Immature natural killer cell (primary cell): ENCODE measurements at places on chromosomes 4 and X.

DNA sequence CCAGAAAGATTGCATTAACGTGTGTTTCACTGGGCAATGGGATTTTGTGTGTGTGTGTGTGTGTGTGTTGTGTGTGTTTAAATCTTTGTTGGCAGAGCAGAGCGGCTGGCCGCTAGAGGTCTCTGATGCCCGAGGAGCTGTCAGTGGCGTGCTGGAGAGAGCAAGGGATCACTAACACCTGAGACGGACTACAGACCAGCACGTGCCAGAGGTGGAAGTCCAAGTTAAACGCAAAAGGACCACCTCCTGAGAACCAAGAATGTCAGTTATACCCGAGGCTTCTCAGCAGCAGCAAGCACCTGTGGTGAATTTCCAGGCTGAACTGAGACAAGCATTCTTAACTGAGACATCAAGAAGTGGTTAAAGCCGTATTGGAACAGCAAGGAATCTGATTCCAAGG is 9.0 kb upstream of the SLC25A14 start:
- DNase-seq = peak; percentile 9
- no peak overlapping the region for H3K4me3 ChIP-seq

- H3K36me3 ChIP-seq = no peaks in the 10 kb centered on the region
- no peak overlapping the region for H3K27ac ChIP-seq
- no peaks in the 10 kb centered on the region for H3K4me1 ChIP-seq
- no peaks in the 10 kb centered on the region for H3K27me3 ChIP-seq
- no peak overlapping the region for H3K4me3 ChIP-seq
- no peak for DNase-seq
Measured at GRCh38 chr4:120869613-120870278, 52.8 kb downstream of the PRDM5 start.

DNA sequence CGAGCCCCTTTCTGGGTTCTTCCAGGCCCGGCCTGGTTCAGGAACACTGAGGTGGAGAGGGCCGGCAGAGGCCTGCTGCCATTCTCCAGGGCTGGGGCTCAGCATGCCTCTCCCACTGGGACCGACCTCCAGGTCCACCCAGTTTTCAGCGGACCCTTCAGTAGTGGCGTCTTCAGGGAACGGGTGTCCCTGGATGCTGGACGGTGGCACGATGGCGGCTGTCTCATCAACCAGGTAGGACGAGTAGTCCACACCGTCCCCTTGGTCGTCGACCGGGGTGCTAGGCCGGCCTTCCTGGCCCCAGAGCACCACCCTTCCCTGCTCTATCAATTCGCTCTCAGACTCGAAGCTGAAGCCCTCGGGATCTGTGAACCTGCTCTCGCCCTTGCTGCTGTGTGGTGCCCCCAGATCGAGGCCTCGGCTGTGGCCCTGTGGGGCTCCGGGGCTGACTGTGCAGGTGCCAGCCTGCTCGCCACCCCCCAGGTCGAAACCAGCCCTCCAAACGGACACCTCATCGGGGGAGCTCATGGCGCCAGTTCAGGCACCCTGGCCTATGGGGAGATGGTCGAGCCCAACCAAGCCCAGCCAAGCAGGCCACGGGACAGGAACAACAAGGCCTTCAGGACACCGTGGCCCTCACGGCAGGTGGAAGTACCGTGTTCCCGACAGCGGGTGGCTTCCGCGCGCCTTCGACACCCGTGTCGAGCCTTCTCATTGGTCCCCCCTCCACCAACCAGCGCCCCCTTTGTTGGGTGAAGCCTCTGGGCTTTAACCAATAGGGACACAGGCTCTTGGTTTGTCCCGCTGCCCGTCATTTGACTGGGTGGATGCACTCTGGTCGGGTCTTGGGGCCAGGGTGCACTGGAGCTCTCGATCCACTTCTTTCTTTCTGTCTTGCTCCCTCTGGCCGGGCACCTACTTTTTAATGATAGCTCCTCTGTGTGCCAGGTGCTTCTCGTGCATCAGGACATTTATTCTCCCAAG is 814 bp upstream of the LOC101059915 start:
- H3K27me3 ChIP-seq = peaks cover 5% of the 10 kb centered on the region
- H3K27ac ChIP-seq = no peak overlapping the region
- H3K4me3 ChIP-seq = no peak overlapping the region
- no peaks in the 10 kb centered on the region for H3K36me3 ChIP-seq
- DNase-seq = no peak
- peaks cover 18% of the 10 kb centered on the region for H3K4me1 ChIP-seq

GRCh38 chr4:119024102-119024501 is 111.5 kb upstream of the MYOZ2 start:
- H3K4me3 ChIP-seq = no peak overlapping the region
- no peaks in the 10 kb centered on the region for H3K4me1 ChIP-seq
- H3K27ac ChIP-seq = no peak overlapping the region
- no peaks in the 10 kb centered on the region for H3K36me3 ChIP-seq

DNA sequence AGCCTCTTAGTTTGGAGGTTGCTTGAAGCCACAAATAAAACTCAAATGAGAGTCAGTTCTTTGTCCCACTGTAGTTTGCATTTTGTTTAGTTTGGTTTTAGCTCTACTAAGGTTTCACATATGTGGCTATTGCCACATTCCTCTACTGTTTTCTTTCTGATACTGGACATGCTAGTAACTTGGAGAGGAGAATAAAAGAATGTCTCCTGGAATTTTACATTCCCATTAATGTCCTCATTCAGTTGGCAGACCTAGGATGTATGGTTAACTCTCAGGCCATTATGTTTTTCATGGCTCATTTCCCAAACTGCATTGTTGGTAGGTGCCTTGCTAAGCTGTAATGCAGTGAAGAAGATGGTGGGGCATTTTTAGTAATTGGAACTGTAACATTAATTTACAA is 29.9 kb downstream of the UPRT start:
- no peak overlapping the region for H3K4me3 ChIP-seq
- H3K27me3 ChIP-seq = no peaks in the 10 kb centered on the region
- H3K27ac ChIP-seq = no peak overlapping the region
- peaks cover 9% of the 10 kb centered on the region for H3K36me3 ChIP-seq
- DNase-seq = no peak

DNA sequence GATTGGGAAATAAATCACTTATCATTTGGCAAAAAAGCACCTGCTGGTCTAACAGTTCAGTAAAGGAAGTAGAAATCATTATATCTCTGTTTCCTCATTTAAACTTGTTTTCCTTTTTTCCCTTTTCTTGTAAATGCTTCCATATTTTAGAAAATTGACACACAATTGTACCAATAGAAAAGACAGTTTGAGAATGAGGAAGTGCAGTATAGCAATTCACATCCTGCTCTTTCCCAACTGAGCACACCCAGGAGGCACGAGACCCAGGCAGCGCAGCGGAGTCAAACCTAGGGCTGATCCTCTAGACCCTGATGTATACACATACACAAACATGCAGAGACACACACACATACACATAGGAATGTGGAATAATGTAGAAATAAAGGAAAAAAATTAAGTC is 74.8 kb upstream of the PACRGL start:
- DNase-seq = no peak
- H3K36me3 ChIP-seq = no peaks in the 10 kb centered on the region
- H3K4me1 ChIP-seq = no peaks in the 10 kb centered on the region
- H3K4me3 ChIP-seq = no peak overlapping the region
- no peak overlapping the region for H3K27ac ChIP-seq

- no peaks in the 10 kb centered on the region for H3K4me1 ChIP-seq
- no peak overlapping the region for H3K4me3 ChIP-seq
- H3K27me3 ChIP-seq = no peaks in the 10 kb centered on the region
- DNase-seq = no peak
- peak overlapping the region; percentile 34 for H3K27ac ChIP-seq
Measured at GRCh38 chrX:53587795-53588420, 98.6 kb downstream of the HUWE1 start.

DNA sequence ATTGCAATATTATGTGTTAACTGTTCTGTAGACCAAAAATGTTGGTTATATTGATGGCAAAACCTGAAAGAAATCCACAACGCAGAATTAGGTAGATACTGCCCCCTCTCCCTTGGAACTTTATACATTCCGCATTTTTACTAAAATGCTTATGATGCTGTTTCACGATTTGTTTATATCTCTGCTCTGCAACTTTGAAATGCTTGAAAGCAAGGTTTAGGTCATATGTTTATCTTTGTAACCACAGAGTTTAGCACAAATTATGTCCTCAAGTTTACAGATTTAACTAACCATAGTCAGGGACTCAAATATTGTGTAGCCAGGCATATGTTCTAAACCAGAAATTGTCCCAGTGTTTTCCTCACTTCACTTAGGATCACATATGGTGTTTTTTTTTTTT is 66.1 kb upstream of the H2AZ1 start:
- no peaks in the 10 kb centered on the region for H3K4me1 ChIP-seq
- no peak overlapping the region for H3K4me3 ChIP-seq
- no peaks in the 10 kb centered on the region for H3K36me3 ChIP-seq
- no peak for DNase-seq
- H3K27me3 ChIP-seq = peaks cover 4% of the 10 kb centered on the region

DNA sequence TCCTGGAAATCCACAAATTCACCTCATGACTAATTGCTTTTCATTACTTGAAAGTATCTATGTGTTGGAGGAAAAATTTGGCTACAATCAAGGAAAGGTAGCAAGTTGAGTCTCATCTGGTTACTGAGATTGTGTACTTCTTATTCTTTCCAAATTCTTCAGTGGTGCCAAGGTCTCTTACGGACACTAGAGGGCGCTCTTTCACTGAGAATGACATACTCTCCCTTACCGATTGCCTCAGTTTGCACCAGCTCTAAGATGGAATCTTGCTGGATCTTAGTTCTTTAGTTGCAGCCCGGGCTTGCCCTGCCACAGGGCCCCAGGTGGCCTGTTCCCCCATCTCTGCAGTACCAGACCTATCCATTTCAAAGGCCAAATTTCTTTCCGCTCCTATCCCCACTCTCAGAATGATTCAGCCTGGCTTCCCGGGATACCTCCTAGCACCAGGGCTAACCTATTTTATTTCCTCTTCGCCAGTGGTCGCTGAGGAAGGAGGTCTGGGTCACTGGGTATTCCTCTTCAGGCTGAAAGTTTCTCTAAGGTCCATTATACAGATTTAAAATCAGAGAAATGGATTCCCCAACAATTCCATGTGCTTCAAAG is 24.6 kb upstream of the GPR50 start:
- H3K4me1 ChIP-seq = no peaks in the 10 kb centered on the region
- no peaks in the 10 kb centered on the region for H3K36me3 ChIP-seq
- no peak overlapping the region for H3K4me3 ChIP-seq
- H3K27ac ChIP-seq = no peak overlapping the region

DNA sequence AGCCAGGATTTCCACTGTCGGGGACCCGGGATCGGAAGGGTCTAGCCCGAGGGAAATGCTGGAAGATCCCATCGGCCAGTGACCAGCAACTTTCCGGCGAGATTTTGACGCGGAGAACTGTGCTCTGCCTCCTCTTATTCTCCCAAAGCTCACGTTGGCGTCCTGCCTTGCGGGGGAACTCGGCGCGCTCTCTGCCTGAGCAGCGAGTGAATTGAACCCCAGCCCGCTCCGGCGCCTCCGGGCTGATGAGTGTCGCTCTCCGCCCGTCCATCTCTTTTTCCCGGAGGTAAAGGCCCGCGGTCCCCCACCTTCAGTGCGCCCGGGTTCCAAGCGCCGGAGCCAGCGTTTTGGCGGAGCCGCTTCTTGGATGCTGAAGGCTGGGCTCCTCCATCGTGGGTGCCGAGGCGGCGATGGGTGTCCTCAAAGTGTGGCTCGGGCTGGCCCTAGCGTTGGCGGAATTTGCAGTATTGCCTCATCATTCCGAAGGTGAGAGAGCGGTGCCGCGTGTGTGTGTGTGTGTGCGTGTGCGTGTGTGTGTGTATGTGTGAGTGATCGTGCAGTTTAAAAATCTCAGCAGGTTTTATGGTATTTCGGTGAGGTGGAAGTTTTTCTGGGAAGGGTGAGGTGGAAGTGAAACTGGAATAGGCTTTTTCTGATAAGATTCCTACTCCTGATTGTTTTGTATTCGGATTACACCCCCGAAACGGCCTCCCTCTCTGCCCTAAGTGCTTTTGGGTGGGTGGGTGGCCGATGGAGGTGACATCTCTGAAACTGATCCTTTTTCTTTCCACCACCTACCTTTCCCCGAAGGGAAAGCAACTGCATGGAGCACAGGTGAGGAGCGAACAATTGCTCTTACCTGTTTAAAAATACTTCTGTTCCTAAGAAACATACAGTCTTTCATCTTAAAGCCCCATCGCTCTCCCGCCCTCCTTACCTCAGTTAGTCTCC is 752 bp downstream of the FRAS1 start:
- peaks cover 36% of the 10 kb centered on the region for H3K27me3 ChIP-seq
- DNase-seq = no peak
- H3K36me3 ChIP-seq = no peaks in the 10 kb centered on the region
- no peak overlapping the region for H3K27ac ChIP-seq
- H3K4me1 ChIP-seq = peaks cover 28% of the 10 kb centered on the region

- no peak overlapping the region for H3K27ac ChIP-seq
- no peaks in the 10 kb centered on the region for H3K36me3 ChIP-seq
- no peak overlapping the region for H3K4me3 ChIP-seq
- no peaks in the 10 kb centered on the region for H3K4me1 ChIP-seq
Measured at GRCh38 chrX:111914398-111915090, 38.6 kb downstream of the TRPC5OS start.

DNA sequence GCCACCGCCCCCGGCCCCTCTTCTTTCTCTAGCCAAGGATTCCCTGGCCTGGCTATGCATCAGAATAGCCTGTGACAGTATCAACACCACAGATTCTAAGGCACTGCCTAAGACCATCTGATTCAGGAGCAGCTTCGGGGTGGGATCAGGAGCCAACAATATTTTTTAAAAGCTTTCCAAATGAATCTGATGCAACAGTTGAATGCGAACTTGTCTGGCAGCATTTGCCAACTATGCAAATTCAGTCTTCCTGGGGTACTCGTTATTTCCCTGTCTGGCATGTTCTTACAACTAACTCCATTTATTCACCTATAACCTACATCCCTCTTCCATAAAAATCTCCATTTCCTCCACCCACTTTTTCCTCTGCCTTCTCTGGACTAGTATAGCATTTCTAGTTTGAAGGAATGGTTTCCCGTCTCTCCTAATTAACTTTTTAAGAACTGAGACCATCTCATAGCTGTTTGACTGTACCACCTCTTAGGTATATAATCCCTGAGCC is 36.2 kb upstream of the UGDH start:
- H3K4me3 ChIP-seq = no peak overlapping the region
- peaks cover 1% of the 10 kb centered on the region for H3K27me3 ChIP-seq
- peaks cover 2% of the 10 kb centered on the region for H3K4me1 ChIP-seq
- H3K27ac ChIP-seq = no peak overlapping the region
- no peak for DNase-seq

DNA sequence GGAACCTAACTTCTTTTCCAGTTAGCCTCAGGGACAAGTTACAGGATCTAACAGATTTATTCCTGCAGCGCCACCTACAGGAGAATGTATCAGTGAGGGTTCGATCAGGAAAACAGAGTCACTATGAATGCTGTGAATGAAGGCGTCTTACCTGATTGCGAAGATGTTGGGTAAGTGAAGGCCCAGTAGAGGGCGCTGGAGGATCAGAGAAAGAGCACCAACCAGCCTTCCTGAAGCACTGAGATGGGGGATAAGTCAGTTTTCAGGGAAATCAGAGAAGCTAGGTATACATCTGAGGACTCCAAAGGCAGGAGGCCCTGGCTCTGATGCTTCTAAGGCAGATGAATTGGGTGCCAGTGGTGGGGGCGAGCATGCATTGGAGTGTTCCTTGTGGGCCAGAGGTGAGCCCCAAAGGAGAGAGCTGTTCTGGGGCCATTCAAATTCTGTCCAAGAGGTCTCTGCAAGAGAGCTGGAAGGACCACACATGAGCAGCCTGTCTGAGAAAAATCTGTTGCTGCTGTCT is 169.9 kb upstream of the AADAT start:
- peak; percentile 24 for DNase-seq
- H3K27ac ChIP-seq = no peak overlapping the region
- no peaks in the 10 kb centered on the region for H3K36me3 ChIP-seq
- no peaks in the 10 kb centered on the region for H3K4me1 ChIP-seq
